ENCODE measurements at places on chromosomes 11 and 22. TPM values are rescaled to one million over a fixed set of nuclear protein-coding genes. Genes with fewer than 3 reads are reported as not detected.

DNA sequence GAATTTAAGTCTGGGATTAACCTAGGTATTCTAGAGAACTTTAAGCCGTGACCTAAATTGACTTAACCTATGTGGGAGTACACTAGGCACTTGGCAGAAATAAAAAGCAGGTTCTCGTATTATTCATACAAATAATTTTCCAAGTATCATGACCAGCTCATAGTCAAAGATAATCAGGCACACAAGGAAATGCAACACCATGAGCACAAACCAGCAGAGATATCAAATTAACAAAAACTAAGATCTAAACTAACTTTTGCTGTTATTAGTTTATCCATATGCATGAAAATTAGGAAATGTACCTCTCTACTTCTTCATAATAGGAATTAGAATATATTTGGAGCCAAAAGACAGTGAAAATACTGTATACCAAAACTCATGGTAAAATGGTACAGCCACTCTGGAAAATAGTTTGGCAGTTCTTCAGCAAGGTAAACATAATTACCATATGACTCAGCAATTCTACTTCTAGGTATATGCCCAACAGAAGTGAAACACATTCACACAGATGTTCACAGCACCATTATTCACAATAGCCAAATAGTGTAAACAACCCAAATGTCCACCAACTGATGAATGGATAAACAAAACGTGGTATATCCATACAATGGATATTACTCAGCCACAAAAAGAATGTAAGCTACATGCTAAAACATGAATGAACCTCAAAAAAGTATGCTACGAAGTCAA lies 154.1 kb downstream of the ENTHD1 start:
- no peak for DNase-seq

- DNase-seq = peak; percentile 77
Measured at GRCh38 chr22:50247748-50248147, 2.9 kb upstream of the TUBGCP6 start.

- no peak for DNase-seq
Measured at GRCh38 chr22:22408731-22409696, 99.5 kb downstream of the ZNF280B start.

DNA sequence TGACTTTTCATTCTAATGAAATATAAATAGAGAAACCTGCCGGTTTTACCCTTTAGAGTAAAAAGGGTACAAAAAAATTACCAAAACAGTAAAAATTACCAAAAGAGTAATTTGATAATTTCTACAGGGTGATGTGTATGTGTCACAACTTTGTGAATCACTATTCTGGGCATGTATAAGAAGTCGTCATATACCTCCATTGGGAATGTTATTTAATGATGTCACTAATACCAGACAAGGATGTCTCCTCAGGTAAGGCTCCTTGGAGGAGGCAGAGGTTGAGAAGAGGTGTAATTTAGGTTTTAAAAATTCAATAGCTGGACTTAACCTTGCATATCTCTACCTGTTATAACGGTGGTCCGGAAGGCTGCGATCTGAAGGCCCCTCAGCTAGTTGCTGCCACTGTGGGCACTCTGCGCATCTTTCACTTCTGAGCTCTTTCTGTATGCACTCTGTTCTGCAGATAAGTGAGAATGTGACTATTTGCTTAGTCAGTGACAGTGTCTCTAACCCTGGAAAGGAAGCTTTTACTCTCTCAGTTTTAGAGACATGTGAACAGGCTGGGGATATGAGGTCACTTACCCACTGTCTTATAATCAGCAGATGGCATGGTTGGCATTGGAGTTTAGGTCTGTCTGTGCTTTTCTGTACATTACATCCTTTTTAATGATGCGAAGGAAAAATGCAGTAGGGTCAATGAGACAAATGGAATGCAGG lies 987 bp upstream of the NCR3LG1 start:
- no peak for DNase-seq

GRCh38 chr11:75433443-75433842 lies 440 bp upstream of the KLHL35 start:
- DNase-seq = no peak

- peak; percentile 42 for DNase-seq
Measured at GRCh38 chr11:14537134-14537599, 17.0 kb upstream of the PSMA1 start.

- DNase-seq = peak; percentile 75
Measured at GRCh38 chr22:20130731-20131596, 640 bp upstream of the ZDHHC8 start.

- DNase-seq = no peak
Measured at GRCh38 chr11:119885861-119886567, 157.0 kb upstream of the NECTIN1 start.

GRCh38 chr11:74325649-74326645 lies 14.5 kb upstream of the P4HA3 start:
- DNase-seq = no peak

- no peak for DNase-seq
Measured at GRCh38 chr11:108589136-108589535, 4.4 kb downstream of the EXPH5 start.

DNA sequence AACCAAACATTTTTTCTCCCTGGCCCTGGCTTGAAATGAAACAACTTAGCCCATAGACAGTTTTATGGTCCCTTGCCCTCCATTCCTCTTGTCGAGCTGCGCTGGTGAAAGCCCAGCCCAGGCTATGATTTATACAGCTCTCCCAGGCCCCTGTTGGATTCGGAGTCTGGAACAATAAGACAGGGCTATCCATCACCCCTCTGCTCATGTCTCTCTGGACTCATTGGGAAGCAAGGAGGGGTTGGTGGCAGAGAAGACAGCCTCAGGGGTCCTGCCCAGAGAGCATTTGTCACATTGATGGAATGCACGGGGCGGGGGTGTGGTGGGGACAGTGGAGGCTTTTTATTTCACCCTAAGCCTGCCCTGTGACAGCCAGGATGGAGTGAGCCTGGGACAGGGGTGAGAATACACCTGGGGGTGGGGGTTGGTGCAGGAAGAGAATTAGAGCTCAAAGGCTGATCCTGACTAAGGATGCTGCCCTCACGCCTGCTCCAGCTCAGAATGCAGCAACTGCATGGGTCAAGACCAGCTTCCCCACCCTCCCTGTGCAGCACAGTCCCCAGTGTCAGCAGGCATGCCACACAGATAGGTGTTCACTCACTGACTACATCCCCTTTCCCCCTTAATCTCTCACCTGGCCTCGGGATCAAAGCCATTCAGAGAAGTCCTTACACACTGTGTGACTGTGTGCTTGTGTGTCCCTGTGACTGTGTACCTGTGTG lies 10.0 kb upstream of the PKNOX2 start:
- DNase-seq = no peak

DNA sequence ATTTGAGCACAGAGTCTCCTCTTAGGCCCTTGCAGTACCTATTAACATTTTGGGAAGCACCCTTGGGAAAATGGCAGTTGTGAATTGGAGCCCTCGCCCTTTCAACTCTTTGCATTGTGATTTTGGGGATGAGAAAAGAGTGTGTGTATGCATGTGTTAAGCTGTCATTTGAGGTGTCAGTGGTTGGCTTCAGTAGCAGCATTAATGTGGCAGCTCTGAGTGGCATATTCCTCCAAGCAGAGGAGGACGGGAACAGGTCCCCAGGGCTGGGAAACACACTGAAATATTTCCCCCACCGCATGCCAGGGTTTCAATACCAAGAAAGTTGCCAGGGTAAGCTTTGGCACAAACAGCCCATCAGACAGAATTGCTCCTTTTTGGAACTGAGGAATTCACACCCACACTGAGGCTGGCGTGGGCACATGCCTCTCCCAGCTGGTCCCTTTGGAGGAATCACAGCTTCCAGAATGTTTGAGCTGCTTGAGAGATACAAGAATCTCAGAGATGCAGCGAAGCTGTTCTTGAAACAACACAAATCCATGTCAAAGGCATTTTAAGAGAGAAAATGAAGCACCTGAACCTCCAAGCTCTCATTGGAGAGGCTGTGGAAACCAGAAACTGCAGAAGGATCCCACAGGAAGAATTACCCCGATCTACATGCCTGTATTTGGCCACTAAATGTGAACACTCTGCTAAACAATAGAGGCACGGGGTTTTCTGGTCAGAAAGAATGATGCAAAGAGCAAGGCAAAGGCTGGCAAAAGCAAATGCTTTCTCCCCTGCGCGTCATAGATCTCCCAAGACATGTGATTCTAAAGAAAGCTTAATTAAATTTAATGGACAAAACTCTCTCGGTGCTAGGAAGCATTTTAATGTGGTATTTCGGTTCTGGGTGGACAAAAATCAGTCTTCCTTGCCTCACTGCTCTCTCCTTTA lies 67.2 kb upstream of the RCN1 start:
- no peak for DNase-seq

DNA sequence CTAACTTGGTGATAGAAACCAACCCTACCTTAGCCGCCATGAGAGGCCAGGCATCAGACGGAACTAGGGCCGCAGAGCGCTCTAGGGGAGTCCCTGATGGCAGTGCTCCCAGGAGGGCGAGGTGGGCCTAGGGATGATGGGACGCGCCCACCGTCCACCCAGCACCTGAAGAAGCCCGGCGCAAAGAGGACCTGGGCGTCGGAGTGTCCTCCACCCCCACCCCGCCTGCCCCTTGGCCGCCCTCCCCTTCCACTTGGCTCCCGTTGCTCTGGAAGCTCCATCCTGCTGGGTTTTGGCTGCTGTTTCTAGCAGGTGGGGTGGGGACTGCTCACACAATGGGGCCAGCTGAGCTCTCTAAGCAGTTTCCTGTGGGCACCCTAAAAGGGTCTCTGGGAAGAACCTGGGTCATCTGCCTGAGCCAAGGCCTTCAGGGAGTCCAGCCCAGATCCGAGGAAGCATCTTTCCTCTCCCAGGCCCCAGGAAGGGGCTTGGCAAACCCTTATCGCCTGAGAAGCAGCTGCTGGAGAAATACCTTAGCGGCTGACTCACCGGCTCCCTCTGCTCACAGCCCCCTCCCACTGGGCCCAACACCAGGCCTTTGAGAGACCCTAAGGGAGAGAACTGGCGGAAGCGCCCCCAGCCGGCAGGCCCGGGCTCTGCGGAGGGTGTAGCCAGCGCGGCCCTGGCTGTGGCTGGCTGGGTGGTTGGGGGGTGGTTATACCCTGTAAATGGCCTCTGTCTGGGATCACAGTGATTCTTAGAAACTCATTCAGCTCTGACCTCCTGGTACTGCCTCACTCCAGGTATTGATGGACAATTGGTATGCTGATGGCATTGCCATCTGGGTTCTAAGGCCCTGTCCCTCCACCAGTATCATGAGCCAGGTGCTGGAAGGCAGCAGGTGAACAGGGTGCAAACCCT lies 19.3 kb downstream of the CREB3L1 start:
- no peak for DNase-seq

GRCh38 chr11:13695886-13696285 lies 27.4 kb downstream of the FAR1 start:
- DNase-seq = no peak

DNA sequence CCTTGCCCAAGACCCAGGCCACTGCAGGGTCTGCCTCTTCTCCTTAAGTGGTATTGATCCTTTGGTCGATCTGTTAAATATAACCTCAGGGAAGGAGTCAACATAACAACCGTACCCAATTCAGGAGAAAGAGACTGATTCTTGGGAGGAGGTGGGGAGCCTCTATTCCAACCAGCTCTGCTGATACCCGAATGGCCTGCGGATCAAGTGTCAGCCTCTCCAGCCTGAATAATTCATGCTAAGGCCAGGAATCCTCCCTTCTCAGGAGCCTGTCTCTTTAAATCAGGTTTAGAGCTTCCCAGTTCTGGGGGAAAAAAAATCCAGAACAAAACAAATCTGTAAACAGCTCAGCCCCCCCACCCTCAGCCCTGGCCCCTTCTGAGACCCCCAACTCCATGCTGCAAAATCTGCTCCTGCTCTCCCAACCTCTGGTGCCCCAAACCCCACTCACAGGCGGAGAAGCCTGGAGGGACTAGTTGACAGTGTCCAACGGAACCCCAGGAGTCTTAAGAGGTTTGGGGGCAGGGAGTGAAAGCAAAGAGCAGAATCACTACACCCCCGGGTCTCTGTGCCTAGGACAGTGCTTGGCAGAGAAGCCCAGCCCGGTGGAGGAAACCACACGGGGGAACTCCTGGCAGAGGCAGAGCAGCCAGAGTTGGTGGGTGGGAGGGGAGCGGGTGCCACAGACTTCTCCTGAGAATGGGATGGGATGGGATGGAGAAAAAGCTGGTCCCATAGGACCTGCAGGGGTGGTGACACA lies 863 bp upstream of the TPBGL start:
- DNase-seq = no peak

- DNase-seq = peak; percentile 80
Measured at GRCh38 chr11:67356864-67357561, 3.7 kb upstream of the POLD4 start.

The CNIH2 gene
- total RNA-seq = 1.5 TPM

The PANX3 gene
- not detected for total RNA-seq

The FAR1 gene
- total RNA-seq = 41.3 TPM

The TMEM191C gene
- 1.4 TPM for total RNA-seq

The CHST1 gene
- 0.24 TPM for total RNA-seq

The SLC15A3 gene
- total RNA-seq = 1.8 TPM

The OR52M1 gene
- total RNA-seq = not detected

The HOATZ gene
- not detected for total RNA-seq

The GGT5 gene
- total RNA-seq = not detected

The LINC01488 gene
- total RNA-seq = not detected

The SCYL1 gene
- 69.8 TPM for total RNA-seq

The LYVE1 gene
- not detected for total RNA-seq

The PLAAT5 gene
- total RNA-seq = 0.24 TPM
